Endothelial cell of umbilical vein (primary cell): ENCODE measurements at places on chromosomes 2 and 18. TPM values are rescaled to one million over a fixed set of nuclear protein-coding genes. Genes with fewer than 3 reads are reported as not detected.

The SERPINB10 gene
- not detected in 2 replicates for total RNA-seq

The TLX2 gene
- not detected in 2 replicates for total RNA-seq

The WNT6 gene
- total RNA-seq = not detected in 2 replicates

The GCA gene
- total RNA-seq = 6.2 and 10.7 TPM in 2 replicates

The DUSP2 gene
- 0.33 and 0.58 TPM in 2 replicates for total RNA-seq

The AAK1 gene
- 116 and 127 TPM in 2 replicates for total RNA-seq

The RNF144A gene
- total RNA-seq = 19.7 and 28.8 TPM in 2 replicates

The GAL3ST2 gene
- 0.23 TPM in 1 of 2 replicates, not detected in the other for total RNA-seq

The BMP10 gene
- total RNA-seq = not detected in 2 replicates

The FAM237A gene
- total RNA-seq = not detected in 2 replicates

The NEU4 gene
- total RNA-seq = not detected in 2 replicates

The YES1 gene
- 79.5 and 92.3 TPM in 2 replicates for total RNA-seq

The UGT1A3 gene
- not detected in 2 replicates for total RNA-seq

The GPAT2 gene
- 6.6 and 14.2 TPM in 2 replicates for total RNA-seq
